ENCODE measurements at places on chromosomes 5 and 9. TPM values are rescaled to one million over a fixed set of nuclear protein-coding genes. Genes with fewer than 3 reads are reported as not detected.

ZFP2 gene
- polyA plus RNA-seq: 1.8 TPM

FCN2 gene
- polyA plus RNA-seq: 0.37 TPM

MLLT3 gene
- polyA plus RNA-seq: 14.5 TPM

FAM221B gene
- polyA plus RNA-seq: not detected

TSSK1B gene
- polyA plus RNA-seq: not detected

SH3TC2 gene
- 0.99 TPM for polyA plus RNA-seq

RELL2 gene
- polyA plus RNA-seq: 3.0 TPM

SPATA9 gene
- 0.29 TPM for polyA plus RNA-seq

GABRA6 gene
- not detected for polyA plus RNA-seq

NRARP gene
- polyA plus RNA-seq: 6.5 TPM

OLFML2A gene
- polyA plus RNA-seq: 36.8 TPM

PCDHGA9 gene
- 3.1 TPM for polyA plus RNA-seq

ARID3C gene
- polyA plus RNA-seq: not detected

IL3 gene
- not detected for polyA plus RNA-seq

NR2F1-AS1 gene
- polyA plus RNA-seq: 25.9 TPM

HAVCR1 gene
- polyA plus RNA-seq: 0.08 TPM

CAMK4 gene
- polyA plus RNA-seq: 1.2 TPM

PCDHB10 gene
- 5.1 TPM for polyA plus RNA-seq

RNF44 gene
- 25.8 TPM for polyA plus RNA-seq

IFNA13 gene
- not detected for polyA plus RNA-seq

SVEP1 gene
- 7.7 TPM for polyA plus RNA-seq

FLT4 gene
- 8.4 TPM for polyA plus RNA-seq

THBS4 gene
- 2.8 TPM for polyA plus RNA-seq

CCL28 gene
- 0.68 TPM for polyA plus RNA-seq

HSPB3 gene
- polyA plus RNA-seq: 2.2 TPM

RORB gene
- 0.13 TPM for polyA plus RNA-seq

NCS1 gene
- polyA plus RNA-seq: 83.9 TPM
